ENCODE measurements at places on chromosomes 16 and 17.

GRCh38 chr17:5283571-5284315 lies 1.7 kb downstream of the RABEP1 start:
- no peak for DNase-seq

GRCh38 chr17:12680993-12681392 lies 15.3 kb downstream of the MYOCD start:
- peak; percentile 73 for DNase-seq

- DNase-seq = peak; percentile 96
Measured at GRCh38 chr17:55273579-55274354, 9.0 kb downstream of the HLF start.

- DNase-seq = peak; percentile 76
Measured at GRCh38 chr16:58020628-58021521, 4.7 kb upstream of the MMP15 start.

DNA sequence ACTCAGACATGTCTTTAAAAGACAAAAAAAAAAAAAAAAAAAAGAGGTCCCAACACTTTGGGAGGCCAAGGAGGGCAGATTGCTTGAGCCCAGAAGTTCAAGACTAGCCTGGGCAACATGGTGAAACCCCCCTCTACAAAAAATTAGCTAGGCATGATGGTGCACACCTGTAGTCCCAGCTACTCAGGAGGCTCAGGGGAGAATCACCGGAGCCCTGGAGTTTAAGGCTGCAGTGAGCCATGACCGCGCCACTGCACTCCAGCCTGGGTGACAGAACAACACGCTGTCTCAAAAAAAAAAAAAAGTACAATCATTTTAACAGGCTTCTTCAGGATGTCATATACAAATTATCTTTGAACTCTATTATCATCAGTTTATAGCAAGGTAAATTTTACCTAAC lies 22.0 kb downstream of the C16orf87 start:
- DNase-seq = peak; percentile 5

- DNase-seq = no peak
Measured at GRCh38 chr16:31179219-31179746, 656 bp upstream of the FUS start.

DNA sequence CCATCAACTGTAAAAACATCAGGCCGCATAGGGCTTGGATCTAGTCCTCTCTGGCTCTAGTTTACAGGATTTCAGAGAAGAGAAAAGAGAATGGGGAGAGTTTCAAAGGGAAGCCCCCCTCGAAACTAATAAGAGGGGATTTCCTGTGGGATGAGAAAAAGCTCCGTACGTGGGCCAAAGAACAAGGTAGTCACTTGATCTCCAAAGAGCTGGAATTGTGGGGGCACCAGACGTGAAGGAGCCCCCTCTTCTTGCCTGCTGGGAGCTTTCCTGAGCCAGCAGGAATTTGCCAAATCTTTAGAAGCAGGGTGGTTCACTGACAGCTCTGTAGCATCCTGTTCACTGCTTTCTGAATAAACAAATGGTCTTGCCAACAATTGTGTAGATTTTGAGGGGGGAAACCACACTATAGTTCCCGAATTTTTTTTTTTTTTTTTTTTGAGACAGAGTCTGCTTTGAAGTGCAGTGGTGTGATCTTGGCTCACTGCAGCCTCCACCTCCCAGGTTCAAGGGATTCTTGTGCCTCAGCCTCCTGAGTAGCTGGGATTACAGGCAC lies 7.0 kb upstream of the TMIGD1 start:
- DNase-seq = no peak

DNA sequence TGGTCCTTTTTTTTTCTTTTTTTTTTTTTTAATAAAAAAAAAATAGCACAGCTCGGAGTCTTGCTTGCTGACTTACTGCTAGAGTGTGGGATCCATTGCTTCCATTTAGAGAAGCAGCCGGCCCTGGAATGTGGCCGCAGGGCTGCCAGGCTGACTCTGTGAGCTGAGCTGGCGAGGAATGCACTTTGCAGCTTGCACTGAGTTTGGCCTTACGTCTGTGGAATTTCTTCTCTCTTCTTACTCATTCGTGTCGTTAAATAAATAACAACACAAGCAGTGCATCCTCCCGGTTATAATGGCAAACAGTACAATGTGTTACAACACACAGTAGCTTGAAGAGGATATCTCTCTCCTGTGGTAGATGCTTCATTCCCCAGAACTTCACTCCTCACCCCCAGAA lies 69.2 kb downstream of the PRKCB start:
- no peak for DNase-seq

DNA sequence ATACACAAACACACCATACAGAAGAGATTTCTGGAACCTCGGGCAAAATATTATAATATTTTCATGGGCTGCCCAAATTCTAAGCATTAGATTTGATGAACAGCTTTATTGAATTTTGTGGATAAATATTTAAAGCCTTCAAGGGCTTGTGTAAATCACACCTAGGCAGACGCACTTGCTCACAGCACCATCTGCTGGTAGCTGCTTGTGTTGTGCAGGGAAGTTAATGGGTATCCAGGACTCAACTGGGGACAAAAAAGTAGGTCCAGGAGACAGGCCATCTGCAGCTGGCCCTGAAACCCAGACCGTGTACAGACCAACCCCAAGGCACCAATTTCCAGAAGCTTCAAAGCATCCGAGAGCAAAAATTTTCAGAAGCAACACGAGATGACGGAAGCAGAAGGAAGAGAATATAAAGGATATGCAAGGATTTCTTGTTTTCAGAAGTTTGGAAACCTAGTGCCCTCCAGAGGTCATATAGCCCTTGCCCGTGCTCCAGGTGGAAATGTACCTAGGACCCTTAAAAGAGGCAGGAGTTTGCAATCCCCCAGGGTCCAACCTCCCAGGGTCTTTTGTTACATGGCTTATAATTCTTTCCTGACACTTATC lies 140.0 kb downstream of the CHD9NB start:
- peak; percentile 65 for DNase-seq

DNA sequence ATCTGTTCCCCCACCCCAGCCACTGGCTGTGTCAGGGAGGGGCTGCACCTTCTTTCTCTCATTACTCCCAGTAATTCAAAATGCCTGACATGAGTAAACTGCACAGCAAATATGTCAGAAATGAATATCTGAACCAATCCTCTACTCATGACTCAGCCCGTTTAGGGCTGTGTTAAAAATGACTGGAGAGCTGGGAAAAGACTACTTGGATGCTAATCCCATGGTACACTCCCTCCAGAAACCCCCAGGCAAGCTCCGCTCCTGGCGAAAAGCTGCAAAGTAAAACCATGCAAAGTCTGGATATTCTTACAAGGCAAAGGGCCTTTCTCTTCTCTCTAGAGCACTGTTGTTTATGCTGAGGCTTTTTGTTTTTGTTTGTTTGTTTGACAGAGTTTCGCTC lies 448.1 kb upstream of the DYNLRB2 start:
- no peak for DNase-seq

GRCh38 chr17:30472238-30472890 lies 4.8 kb upstream of the GOSR1 start:
- DNase-seq = no peak

- DNase-seq = no peak
Measured at GRCh38 chr16:53753431-53753830, 49.5 kb downstream of the FTO start.

- DNase-seq = no peak
Measured at GRCh38 chr17:10091046-10091445, 107.4 kb downstream of the GAS7 start.

- DNase-seq = no peak
Measured at GRCh38 chr16:3829631-3830536, 50.6 kb downstream of the CREBBP start.

DNA sequence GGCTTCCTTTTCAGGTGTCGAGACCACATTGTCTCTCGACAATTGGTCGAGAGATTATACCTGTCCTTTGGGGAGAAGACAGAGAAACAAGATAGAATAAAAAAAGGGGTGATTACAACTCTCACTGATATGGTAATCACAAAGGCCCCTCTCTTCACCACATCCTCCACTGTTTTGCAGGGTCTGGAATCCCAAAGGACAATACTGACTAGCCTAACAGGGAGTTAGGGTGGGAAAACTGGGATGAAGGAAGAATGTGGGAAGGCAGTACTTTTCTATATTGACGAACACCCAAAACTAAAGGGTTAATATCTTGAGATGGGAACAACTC lies 6.1 kb downstream of the ABCA5 start:
- no peak for DNase-seq

- DNase-seq = no peak
Measured at GRCh38 chr16:71421911-71422310, 19.9 kb downstream of the TLE7 start.

DNA sequence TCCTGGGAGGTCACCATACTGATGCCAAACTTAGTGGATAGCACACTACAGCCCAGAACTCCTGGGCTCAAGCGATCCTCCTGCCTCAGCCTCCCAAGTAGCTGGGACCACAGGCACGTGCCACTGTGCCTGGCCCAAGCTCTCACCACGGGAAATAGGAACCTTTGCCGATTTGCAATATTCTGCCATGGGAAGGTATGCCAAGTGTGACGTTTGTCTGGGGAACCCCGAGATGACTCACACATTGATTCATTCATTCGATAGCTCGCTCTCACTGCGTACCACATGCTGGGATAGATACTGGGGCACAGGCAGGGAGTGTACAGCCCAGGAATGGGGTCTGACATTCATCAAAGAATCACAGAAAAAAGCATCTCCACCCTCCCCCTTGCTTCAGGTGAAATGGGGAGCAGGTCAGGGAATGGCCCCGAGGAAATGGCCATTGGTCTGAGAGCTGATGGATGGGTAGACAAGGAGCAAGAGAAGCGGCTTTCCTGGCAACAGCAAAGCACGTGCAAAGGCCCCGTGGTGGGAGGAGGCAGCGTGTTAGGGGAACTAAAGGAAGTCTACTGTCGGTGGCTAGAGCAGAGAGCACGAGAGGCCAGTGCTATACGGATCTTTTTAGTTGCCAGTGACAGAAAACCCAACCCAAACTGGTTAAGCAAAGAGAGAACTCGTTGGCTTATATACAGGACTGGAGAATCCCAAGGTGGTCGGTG lies 44.1 kb downstream of the DNAH17 start:
- DNase-seq = no peak

GRCh38 chr16:22325598-22326368 lies 28.6 kb downstream of the POLR3E start:
- no peak for DNase-seq

GRCh38 chr17:29103341-29103740 lies 60.4 kb downstream of the PIPOX start:
- no peak for DNase-seq

DNA sequence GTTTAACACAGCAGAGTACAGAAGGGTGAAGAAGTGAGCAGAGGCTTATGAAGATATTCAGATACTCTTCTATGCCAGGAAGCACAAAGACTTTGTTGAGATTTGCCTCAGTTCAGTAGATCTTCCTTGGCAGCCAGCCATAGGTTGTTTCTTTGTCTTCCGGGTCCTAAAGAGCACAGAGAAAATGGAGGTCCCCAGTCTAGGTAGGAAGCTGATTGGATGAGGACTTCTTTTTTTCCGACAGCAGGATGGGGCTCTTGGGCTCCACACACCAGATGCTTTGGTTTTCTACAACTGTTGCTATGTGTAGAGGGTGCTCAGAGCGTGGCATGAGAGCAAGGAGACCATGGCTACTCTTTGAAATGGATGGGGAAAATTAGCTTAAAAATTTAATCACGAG lies 8.3 kb upstream of the CDC6 start:
- DNase-seq = no peak
